T-helper 1 cell treated with Interleukin-12 subunit alpha and Interleukin-12 subunit beta and Interleukin-4 antibody, amounts not matched to agents 30 ng/mL and 1 ng/mL, for 36 hours (primary cell): ENCODE measurements at places on chromosomes 5 and 9. TPM values are rescaled to one million over a fixed set of nuclear protein-coding genes. Genes with fewer than 3 reads are reported as not detected.

Gene MYORG
- total RNA-seq: 1.2 and 1.7 TPM in 2 replicates

Gene FGFR4
- 1.3 and 1.6 TPM in 2 replicates for total RNA-seq

Gene GALNT10
- 78.2 and 81.2 TPM in 2 replicates for total RNA-seq

Gene QSOX2
- 16.0 and 16.3 TPM in 2 replicates for total RNA-seq

Gene EQTN
- total RNA-seq: not detected in 2 replicates

Gene NTRK2
- 1.4 and 1.5 TPM in 2 replicates for total RNA-seq
